ENCODE measurements at places on chromosomes 2 and 18.

DNA sequence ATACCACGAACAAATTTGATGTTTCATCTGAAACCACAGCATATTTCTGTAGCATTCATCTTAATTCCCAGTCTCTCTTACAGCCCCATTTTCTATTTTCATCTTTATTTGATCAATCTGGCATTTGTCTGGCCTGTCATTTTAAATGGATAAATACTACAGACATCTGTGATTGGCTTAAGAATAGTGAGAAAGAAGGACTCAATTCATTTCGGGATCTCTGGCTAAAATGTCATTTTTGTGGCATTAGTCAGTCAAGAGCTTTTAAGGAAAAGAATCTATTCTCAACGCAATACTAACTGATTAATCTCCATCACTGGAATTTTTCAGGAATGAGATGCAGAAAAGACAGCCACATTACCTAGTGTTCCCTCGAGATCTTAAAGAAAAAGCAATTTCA is 585.9 kb downstream of the IRS1 start:
- DNase-seq, result no peak

- DNase-seq, result no peak
These were observed 402.8 kb upstream of the UBE2E3 start for GRCh38 chr2:180577567-180577966.

- DNase-seq, result no peak
These were observed 170.6 kb upstream of the SPHKAP start for GRCh38 chr2:228352048-228352447.

- DNase-seq, result no peak
These were observed 29.4 kb downstream of the PLEKHM3 start for GRCh38 chr2:207995887-207996286.

GRCh38 chr2:164009756-164010337 is 274.0 kb upstream of the FIGN start:
- no peak for DNase-seq

GRCh38 chr2:46498681-46499080 is 19.3 kb downstream of the TMEM247 start:
- DNase-seq, result no peak

GRCh38 chr2:158293722-158294121 is 162.8 kb downstream of the CCDC148 start:
- DNase-seq, result no peak

GRCh38 chr2:156852681-156853080 is 404.8 kb upstream of the GALNT5 start:
- DNase-seq, result no peak

GRCh38 chr2:241814393-241814642 is 5.3 kb downstream of the NEU4 start:
- DNase-seq, result no peak

DNA sequence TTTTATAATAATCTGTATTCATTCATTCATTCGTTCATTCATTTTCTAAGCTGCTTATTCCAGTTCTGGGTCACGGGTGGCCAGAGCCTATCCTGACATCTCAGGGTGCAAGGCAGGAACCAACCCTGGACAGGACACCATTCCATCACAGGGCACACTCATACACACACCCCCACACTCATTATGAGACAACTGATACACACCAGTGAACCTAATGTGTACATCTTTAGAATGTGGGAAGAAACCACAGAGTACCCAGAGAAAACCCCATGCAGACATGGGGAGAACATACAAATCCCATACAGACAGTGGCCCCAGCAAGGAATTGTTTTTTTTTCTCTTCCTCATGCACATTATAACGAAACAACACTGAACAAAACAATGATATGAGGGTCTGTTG is 54.7 kb downstream of the RTN4 start:
- DNase-seq, result no peak

- DNase-seq, result peak; percentile 65
These were observed 14.7 kb downstream of the CFLAR start for GRCh38 chr2:201130524-201131186.

- no peak for DNase-seq
These were observed 95.3 kb downstream of the TMEM247 start for GRCh38 chr2:46574457-46575355.

Data from CD4-positive, alpha-beta T cell treated with Interleukin-21 for 1 hour (primary cell).